Right renal pelvis (tissue), 4 donors: ENCODE measurements at places on chromosomes 16 and 17.

GRCh38 chr17:48004983-48005382 lies 32.6 kb downstream of the COPZ2 start:
- DNase-seq: no peak

- DNase-seq: no peak
Measured at GRCh38 chr16:72430121-72430520, 258.2 kb upstream of the PMFBP1 start.

DNA sequence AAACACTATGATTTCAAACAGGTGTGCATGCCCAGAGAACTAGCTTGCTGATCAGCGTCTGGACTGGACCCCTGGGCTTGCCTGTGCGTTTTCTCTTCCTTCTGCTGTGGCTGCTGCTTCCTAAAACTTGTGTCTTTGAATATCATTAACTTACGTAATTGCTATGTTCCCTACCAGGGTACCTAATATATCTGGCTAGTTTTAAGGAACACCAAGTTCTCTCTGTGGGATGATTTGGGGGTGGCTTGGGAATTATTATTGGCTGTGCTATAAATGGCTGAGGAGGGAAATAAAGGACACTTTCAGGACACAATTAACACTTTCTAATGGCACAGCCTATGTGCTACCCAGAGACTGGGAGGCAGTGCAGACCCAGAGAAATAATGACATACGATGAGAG lies 606.0 kb upstream of the RBFOX1 start:
- DNase-seq: no peak

DNA sequence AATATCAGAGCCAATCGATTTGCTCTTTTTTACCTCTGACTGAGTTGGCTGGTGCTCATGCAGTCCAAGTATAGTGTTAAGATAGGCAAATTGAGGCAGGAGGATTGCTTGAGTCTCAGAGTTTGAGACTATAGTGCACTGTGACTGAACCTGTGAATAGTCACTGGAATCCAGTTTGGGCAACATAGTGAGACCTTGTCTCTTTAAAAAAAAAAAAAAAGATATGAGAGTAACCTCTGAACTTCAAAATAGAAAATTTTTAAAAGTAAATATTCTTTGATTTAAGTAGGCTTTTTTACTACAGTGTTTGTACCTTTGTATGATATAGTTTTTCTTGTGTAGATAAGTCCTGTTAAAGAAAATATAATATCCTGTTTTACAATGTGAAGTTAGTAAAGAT lies 3.4 kb downstream of the CCP110 start:
- DNase-seq: no peak

- no peak for DNase-seq
Measured at GRCh38 chr16:27259710-27260109, 8.9 kb downstream of the NSMCE1 start.

GRCh38 chr17:64229815-64230728 lies 33.0 kb downstream of the TEX2 start:
- no peak for DNase-seq

GRCh38 chr17:81866440-81867169 lies 4.5 kb downstream of the ARHGDIA start:
- DNase-seq: no peak

GRCh38 chr16:28621481-28622155 lies 11.8 kb upstream of the SULT1A1 start:
- DNase-seq: no peak

DNA sequence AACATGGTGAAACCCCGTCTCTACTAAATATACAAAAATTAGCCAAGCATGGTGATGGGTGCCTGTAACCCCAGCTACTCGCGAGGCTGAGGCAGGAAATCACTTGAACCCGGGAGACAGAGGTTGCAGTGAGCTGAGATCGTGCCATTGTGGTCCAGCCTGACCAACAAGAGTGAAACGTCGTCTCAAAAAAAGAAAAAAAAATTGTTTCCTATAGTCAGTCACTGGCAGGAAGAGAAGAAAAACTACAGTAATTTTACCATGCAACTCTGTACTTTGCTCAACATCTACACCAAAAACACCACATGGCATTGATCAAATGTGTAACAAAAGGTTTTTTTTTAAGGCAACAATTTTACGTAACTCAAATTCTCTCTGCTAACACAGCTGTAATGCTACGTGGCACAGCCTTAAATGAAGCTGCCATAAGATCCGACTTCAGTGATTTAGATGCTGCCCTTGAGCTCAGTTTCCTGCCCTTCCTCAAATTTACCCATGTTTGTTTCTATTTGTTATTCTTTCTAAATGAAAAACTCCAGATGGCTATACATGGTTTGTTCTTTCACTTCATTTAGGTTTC lies 40.2 kb downstream of the CNOT1 start:
- DNase-seq: peak; percentile 22

DNA sequence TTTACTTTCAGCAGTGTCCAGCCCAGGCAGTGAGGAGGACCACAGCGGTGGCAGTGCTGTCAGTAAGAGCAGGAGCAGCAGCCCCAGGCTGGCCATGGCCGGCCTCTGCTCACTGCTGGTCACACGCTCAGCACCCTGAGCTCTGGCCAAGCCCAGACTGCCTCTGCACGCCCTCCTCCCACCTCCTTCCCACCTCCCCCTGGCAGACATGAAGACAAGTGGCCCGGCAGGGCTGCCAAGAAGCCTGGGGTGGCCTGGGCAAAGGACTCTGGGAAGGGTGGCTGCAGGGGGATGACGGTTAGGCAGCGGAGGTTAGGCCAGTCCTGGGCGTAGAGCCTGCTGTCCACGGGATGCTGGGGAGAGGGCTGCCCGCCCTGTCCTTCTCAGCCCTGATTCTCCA lies at the start of gene C16orf89:
C16orf89 (minus strand) TSS at position 144 of the 400 bp plus-strand sequence; CDS start at position 96, 48 bp downstream.
- DNase-seq: no peak

- no peak for DNase-seq
Measured at GRCh38 chr16:1879477-1879876, 7.5 kb upstream of the MEIOB start.

GRCh38 chr17:14833201-14833785 lies 431.8 kb downstream of the PMP22 start:
- DNase-seq: no peak

GRCh38 chr17:60442271-60443173 lies 20.2 kb downstream of the CHCT1 start:
- no peak for DNase-seq

- DNase-seq: no peak
Measured at GRCh38 chr16:7745276-7745675, 412.6 kb downstream of the RBFOX1 start.

GRCh38 chr16:88993166-88993761 lies 16.3 kb upstream of the CBFA2T3 start:
- DNase-seq: no peak

DNA sequence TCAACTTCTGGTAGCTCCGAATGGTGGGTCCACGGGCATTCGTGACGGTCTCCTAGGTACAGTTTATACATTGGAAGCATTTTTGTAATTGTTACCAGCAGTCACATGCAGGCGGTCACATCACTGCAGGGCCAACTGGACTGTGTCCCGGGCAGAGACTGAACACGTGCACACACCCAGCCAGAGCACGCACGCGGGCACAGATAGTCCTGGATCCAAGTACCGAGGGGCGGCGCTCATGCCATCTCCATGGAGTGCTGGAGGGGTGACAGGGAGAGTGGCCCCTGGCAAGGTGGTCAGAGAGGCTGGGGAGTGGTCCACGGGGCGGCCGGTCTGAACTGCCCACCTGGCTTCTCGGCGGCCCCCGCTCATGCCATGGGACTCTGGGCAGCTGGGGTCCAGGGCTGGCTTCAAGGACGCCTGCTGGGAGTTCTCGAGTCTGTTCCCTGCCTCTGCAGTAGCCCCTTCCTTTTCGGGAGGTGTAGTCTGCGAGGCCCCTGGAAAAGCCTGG lies 34.2 kb downstream of the BAIAP2 start:
- DNase-seq: no peak

- no peak for DNase-seq
Measured at GRCh38 chr16:56662357-56663354, 4.9 kb downstream of the MT1F start.

- no peak for DNase-seq
Measured at GRCh38 chr17:14341866-14342265, 41.0 kb downstream of the HS3ST3B1 start.

- no peak for DNase-seq
Measured at GRCh38 chr16:15593235-15593634, 49.7 kb downstream of the MARF1 start.

DNA sequence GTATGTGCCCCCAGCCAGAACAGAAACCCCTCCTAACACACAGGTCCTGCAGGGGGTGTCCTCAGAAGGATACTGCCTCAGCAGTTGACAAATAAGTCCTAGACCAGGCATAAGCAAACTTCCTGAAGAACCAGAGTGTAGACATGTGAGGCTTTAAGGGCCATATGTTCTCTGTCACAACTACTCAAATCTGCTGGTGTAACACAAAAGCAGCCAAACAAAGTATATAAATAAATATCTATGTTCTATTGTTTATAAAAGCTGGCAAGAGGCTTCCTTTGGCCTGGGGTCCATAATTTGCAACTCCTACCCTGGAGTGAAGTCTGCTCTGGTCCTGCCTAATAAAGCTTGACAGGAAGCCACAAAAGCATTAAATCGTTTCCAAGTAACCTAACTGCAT lies 9.9 kb downstream of the FAM83G start:
- peak; percentile 10 for DNase-seq

GRCh38 chr17:63178530-63178929 lies 212.5 kb downstream of the TANC2 start:
- DNase-seq: peak; percentile 1

DNA sequence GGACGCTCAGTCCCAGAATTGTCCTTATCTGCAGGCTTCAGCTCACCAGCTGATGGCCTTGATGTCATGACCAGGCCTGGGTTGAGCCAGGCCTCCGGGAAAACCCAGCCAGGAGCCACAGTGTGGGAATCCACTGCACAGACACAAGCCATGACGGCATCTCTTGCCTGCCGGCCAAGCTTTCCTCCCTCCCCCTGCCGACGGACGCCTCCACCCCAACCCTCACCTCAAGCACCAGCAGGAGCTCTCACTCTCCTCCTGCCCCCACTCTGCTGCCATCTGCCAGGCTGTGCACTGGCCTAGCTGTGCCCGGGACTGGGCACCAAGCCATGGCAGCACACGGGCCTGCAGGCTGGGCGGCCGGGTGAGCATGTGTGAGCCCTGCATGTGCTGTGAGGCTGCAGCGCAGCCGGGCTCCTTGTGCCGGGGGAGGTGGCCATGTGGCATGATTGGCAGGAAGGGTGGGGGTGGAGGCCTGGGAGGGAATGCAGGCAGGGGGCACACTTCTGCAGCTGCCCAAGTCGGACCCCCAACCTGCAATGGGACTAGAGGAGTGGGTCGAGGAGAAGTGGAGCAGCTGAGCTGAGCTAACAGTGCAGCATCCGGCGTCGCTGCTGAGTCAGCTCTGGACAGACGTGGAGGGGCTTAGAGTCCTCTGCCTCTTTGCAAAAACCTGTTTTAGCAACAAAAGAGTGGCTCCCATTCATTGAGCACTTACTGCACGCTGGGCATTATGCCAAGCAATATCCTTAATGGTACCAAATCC lies 268.5 kb downstream of the CBLN1 start:
- DNase-seq: no peak

DNA sequence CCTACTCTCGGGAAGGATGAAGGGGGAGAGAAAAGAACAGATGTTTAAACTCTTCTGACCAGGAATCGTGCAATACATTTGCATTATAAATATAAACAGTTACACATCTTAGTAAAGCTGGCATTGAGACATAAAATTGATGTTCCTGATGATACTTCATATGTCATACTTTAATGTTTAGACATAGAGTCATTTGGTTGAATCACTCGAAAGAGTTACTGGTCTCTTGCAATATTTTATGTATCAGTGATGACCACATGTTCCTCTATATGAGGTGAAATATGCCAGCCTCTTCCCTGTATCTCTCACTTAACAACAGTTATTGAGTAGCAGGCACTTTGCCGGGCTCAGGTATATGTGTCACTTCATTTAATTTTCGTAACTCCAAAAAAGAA lies 49.7 kb upstream of the PMFBP1 start:
- no peak for DNase-seq

- peak; percentile 50 for DNase-seq
Measured at GRCh38 chr16:21263640-21264570, 14.2 kb downstream of the CRYM start.

- no peak for DNase-seq
Measured at GRCh38 chr17:83159204-83160049, 80.0 kb downstream of the METRNL start.

GRCh38 chr16:16907089-16907488 lies 528.1 kb downstream of the NPIPA7 start:
- DNase-seq: no peak

- DNase-seq: no peak
Measured at GRCh38 chr16:73196670-73197069, 148.7 kb upstream of the ZFHX3 start.

DNA sequence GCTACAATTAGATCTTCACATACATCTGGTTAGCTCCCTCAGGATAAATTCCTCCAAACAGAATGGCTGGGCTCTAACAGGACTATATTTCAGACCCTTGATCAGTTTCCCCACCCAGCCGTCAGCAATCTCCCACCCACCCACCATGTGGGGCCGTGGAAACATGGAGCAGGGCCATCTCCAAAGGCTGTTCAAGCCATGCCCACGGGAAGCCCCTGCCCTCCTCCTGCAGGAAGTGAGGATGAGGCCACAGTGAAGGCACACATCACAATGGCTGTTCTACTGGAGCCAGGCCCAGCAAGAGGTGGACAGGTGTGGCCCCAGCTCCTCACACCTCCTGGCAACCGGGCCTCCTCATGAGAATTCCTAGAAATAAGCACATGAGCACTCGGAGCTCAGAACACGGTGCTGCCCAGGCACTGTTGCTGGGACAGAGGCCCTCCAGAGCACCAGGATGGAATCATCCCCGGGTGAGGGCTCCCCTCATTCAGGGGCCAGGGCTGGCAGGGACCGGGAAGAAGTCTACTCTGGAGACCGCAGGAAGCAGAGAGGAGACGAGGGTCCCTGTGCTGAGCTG lies at the start of gene LITAFD:
LITAFD (plus strand) TSS at position 311 of the 577 bp plus-strand sequence. CDS start 2,005 bp downstream, outside the sequence.
- no peak for DNase-seq

DNA sequence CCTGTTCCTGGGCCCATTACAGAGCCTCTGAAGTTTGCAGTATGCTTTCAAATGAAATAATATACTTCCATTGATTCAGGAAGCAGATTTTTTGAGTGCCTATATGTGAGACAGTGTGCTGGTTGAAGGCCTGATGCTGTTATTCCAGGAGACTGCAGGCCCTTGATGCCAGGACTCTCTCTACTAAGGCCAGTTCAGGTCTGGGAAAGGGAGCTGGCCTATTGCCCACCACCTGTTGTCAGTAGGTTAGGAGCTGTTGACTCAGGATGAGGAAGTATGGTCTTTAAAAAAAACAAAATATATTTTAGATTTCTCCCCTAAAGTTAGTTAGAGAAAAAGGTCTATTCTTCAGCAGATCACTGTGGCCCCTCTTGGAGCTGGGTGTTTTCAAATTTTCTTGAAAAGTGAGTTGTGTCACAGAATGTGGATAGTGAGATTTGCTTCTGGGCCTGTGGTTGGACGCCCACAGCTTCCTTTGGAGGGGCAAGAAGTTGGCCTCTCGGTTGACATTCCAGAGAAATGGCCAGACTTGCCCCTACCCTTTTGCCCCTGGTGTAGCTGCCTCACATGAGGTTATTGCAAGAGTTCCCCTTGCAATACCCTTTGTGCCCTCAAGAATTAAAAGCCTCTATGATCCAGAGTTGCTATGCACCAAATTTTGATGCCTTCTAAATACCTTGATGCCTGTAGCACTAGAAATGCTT lies 7.9 kb downstream of the ESRP2 start:
- no peak for DNase-seq

GRCh38 chr17:28968231-28968913 lies 17.1 kb upstream of the PHF12 start:
- DNase-seq: no peak

- no peak for DNase-seq
Measured at GRCh38 chr17:5184288-5184687, 7.4 kb downstream of the ZNF594 start.

GRCh38 chr16:64693946-64694345 lies 427.9 kb downstream of the CDH11 start:
- DNase-seq: no peak

- no peak for DNase-seq
Measured at GRCh38 chr17:28982131-28982793, 23.6 kb downstream of the SEZ6 start.
